ENCODE measurements at places on chromosomes 5 and 9.

- peak; percentile 79 for DNase-seq
Observed at GRCh38 chr5:143376911-143377813, 26.3 kb downstream of the NR3C1 start.

DNA sequence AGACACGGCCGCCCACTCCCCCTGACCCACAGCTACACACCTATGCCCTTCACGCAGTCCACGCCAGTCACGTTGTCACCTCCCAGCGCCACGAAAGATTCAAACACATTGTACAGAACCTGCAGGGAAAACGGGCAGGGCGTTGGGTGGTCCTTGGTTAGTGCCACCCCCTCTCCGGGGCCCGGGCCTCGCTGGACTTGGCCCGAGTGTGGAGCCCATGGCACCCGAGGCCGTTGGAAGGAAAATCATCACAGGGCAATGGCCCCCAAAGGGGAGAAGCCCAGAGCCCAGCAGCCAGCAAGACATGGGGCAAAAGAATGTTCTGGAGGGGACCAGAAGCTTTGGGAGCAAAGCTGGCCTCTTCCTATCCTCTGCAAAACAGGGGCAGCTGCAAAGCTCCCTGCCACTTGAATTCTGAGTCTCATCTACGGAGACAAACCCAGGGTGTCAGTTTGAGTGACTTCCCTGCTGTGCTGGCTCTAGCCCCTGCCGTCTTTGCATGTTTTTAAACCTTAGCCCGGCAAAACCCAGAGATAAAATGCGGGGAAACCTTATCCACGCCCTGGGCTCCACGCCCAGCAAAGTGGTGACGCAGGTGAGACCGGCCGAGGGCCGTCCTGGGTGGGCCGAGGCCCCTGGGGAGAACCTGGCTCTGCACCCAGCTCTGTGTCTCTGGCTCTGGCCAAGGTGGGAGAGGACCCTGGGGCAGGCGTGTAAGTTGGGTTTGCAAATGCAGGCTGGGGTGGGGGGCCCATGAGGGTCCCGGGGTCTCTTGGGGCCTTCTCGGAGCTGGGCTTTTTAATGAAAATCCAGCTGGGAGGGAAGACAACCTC is 38.9 kb downstream of the SLC9A3 start:
- no peak for DNase-seq

DNA sequence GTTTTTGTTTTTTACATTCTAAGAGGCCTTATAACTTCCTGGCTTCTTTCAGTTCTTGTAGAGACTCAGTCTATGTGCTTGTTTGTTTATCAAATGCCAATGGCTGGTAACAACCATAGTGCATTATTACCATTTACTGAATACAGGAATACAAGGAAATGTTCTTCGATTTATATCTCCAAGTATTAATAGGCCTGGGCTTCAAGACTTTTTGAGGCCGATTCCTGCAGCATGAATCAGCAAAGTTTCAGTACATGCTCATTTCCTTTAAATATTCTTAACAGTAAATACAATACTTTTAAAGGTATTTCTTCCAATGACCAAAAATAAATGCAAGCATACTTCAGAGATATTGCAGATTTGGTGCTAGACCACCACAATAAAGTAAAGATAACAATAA is 535.3 kb downstream of the EFNA5 start:
- peak; percentile 57 for DNase-seq

DNA sequence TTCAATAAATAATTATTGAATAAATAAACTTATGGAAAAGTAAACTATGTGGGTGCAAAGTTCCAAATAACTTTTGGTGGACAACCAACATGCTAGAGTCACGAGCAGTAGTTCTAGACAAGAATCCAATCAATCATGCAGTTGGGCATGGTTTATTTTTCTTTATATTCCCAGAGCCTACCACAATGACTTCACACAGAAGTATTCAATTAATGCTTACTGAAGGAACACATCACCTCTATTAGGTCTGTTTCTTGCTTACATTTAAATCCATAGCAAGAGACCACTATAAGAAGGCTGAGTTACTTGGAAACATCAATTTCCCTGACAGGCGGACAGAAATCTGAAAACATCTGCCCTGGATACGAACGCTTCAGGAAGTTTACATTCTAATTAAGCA is 214.2 kb downstream of the TMEM232 start:
- peak; percentile 62 for DNase-seq

DNA sequence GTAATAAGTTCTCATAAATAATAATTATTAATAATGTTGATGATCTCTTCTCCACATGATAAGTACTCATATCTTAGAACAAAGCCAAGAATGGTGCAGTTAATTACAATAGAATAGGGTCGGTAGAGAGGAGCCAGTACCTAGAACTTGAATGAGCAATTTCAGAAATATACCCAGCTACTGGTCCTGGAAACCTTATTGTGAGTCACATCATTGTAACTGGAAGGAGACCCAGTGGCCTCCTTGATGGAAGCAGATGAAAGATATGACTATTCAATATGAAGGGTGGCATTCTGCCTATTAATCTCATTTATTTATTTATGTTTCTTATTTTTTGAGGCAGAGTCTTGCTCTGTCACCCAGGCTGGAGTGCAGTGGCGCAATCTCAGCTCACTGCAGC is 37.7 kb upstream of the SHOC1 start:
- peak; percentile 32 for DNase-seq

- DNase-seq, result peak; percentile 99
Observed at GRCh38 chr5:57441557-57441956, 41.1 kb downstream of the ACTBL2 start.

DNA sequence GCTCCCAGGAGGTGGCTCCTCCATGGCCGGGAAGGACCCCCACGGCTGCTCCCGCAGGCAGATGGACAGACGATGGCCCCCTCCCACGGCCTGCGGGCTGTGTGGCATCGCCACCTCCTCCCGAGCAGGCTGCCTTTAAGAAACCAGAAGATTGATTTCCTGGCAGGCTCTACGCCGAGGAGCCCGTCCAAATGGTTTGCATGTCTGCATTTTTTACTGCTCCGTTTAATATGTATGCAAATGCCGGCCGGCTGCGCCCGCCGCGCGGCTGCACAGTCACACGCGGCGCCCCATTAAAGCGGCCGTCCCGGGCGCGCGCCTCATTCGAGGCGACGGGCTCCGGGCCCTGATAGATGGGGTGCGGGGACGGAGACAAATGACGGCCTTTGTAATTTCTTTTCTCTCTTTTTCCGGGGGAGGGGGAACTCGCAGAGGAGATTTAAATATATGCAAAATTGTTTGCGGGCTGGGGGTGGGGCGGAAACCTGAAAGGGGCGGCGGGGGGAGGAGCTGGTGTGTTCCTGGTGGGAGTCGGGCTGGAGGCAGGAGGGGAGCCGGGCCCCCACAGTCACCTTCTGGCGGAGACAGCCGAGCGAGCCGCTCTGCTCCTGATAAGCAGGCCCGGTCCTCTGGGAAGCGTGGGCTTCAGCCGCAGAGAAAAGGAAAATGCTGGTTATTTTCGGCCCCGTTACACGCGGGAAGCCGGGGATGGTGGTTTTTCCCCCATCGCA is 158.7 kb upstream of the IER5L start:
- DNase-seq, result peak; percentile 83

DNA sequence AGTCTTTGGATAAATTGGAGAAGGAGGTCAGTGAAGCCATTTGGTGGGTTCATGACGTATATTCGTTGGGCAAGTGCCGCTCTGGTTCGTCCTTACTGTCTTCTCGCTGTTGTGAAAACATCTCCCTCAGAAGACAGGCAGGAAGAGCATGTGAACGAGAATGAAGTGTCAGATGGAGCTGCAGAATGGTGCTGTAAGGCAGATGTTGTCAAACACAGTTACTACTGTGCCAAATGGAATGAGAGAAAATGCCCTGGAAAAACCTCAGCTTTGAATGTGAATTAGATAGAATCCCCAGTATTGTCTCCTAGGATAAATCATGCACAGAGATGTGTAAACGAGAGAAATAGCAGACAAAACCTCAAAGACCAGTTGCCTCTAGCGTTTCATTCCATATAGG is 121.5 kb downstream of the CAMK4 start:
- DNase-seq, result peak; percentile 10

- DNase-seq, result no peak
Observed at GRCh38 chr5:150109921-150110320, 23.6 kb upstream of the CSF1R start.

- DNase-seq, result peak; percentile 55
Observed at GRCh38 chr9:132878695-132879456, at the start of gene SPACA9. Gene SPACA9 (plus strand): TSS chr9:132878898. CDS start chr9:132883948, 5,050 bp downstream.

GRCh38 chr9:92600462-92601261 is 64.9 kb upstream of the ECM2 start:
- DNase-seq, result peak; percentile 50

- no peak for DNase-seq
Observed at GRCh38 chr5:88746438-88746882, 136.5 kb downstream of the MEF2C start.

DNA sequence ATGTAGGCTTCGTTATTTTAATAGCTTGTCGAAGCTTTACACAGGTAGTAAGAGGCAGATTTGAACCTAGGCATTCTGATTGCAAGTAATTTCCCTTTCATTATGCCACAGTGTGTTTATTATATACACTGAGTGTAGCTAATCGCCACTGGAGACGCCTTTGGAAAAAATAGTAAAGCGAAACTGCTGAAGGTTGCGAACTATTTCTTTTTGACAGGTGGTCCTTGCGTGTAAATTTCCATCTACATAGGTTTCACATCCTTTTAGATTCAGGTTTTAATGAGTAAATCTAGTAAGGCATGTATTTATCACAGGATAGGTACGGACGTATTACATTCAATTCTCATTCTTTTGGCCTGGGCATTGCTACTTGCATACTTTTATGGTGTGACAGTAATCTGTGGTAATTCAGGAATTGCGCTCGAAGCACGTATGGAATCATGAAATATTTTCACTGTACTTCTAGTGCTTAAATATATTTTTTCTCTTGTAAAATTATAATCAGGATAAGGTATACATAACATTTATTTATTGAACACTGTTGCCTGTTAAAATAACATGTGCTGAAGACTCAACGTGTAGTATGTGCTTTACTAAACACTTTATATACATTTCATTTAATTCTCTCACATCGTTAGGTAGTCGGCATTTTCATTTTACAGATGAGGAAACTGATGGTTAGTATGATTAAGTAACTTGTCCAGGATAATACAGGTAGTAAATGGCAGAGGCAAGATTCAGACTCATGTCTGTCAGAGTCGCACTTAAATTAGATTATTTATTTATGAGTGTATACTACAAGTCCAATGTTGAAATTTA is 1.8 kb downstream of the MARCHF6 start:
- DNase-seq, result peak; percentile 83

DNA sequence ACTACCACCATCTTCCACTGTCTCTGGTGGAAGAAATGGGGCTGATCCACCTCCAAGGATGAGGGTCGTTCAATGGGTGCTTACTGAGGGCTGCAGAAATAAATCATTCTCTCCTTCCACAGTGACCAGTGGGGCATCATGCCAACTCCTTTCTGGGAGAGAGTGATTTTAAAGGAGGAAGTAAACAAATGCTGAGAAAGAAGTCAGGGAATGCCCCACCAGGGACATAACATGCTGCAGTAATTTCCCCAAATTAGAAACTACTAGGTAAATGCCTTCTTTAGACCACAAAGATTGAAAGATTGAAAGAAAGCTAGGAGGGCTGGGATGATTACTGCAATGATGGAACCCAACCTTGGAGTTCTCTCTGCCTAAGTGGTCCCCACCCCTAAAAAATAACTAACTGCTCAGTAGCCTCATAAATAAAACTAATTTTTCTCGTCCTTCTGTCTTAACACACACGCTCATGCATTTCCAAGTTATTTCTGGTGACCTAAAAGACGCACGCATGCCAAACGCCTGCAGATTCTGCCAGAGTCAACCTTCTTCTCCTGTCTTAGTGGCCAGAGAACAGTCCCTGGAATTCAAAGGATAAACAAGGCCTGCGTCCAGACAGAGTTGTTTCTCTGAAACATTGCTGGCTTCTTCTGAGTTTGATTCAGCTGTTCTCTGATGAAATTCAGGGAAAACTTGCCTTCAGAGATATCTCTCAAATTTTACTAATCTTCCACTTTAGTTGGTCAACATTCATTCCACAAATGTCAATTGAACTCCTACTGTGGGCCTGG is 250.0 kb downstream of the NR3C1 start:
- peak; percentile 76 for DNase-seq

- peak; percentile 65 for DNase-seq
Observed at GRCh38 chr5:6436715-6437331, 11.8 kb upstream of the UBE2QL1 start.

- peak; percentile 70 for DNase-seq
Observed at GRCh38 chr5:148858547-148858946, 32.1 kb downstream of the ADRB2 start.

DNA sequence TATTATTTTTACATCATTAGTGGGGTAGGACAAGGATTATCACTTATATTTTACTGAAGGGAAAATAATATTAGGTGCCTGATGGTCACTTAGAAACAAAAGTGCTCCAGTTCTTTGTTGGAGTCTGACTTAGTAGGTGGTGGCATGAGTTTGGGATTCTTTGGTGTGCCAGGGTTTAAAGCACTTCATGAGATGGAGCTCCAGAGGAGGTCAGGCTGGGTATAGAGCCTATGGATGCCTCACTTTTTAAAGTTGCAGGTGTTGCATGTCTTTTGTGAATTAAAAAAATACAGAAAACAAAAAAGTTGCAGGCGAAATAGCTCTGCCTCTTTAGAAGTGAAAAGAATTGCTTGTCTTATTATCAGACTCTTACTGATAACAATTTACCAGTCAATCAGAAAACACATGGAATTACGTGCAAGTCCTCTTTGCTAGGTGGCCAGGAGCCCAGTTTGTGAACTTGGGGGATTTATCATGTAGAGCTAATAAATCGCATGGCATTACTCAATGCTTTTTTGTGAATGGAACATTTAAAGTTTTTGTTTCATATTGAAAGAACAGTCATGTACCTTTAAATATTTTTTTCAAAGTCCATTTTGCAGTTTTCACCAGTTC is 1.6 kb downstream of the ITK start:
- DNase-seq, result no peak

DNA sequence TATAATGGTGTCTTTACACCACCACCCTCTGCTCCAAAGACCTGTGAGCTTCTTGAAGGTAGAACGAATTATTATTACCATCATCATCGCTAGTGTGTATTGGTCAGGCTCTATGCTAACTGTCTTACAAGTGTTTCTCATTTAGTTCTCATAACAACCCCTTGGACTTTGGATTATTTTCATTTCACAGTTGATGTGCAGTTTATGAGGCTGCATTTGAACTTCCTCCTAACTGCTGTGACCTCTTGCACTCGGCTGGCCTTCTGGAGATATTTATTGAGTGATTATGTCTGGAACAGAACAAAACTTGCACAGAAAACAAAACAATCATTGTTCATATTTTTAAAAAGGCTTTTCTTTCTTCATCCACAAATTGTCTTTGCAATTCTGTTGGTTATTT is 306.3 kb upstream of the SGCD start:
- DNase-seq, result no peak
